ENCODE measurements at places on chromosomes 1 and 21.
A peak's percentile ranks its signal among the peaks of the same experiment; 100 is the strongest.

GRCh38 chr1:113784104-113784779 lies 25.0 kb upstream of the PHTF1 start:
- DNase-seq = no peak

- DNase-seq = no peak
Observed at GRCh38 chr1:211918843-211919414, 88.4 kb upstream of the LPGAT1 start.

- DNase-seq = no peak
Observed at GRCh38 chr1:25531082-25531461, 12.3 kb upstream of the LDLRAP1 start.

GRCh38 chr1:201329286-201329685 lies 46.0 kb downstream of the PKP1 start:
- DNase-seq = peak; percentile 57

GRCh38 chr1:214146523-214146922 lies 134.4 kb upstream of the SMYD2 start:
- no peak for DNase-seq
